Stimulated activated CD4-positive, alpha-beta T cell treated with anti-CD3 and anti-CD28 coated beads, Interleukin-15, amount 100 ng/mL, for 1 hour (primary cell): ENCODE measurements at places on chromosomes 11 and 22.

- DNase-seq = no peak
These were observed 23.6 kb downstream of the ADM start for GRCh38 chr11:10328314-10329098.

- DNase-seq = no peak
These were observed 39.1 kb upstream of the SHISAL1 start for GRCh38 chr22:44351685-44352377.

- DNase-seq = no peak
These were observed 14.2 kb downstream of the PLEKHB1 start for GRCh38 chr11:73660497-73661034.

DNA sequence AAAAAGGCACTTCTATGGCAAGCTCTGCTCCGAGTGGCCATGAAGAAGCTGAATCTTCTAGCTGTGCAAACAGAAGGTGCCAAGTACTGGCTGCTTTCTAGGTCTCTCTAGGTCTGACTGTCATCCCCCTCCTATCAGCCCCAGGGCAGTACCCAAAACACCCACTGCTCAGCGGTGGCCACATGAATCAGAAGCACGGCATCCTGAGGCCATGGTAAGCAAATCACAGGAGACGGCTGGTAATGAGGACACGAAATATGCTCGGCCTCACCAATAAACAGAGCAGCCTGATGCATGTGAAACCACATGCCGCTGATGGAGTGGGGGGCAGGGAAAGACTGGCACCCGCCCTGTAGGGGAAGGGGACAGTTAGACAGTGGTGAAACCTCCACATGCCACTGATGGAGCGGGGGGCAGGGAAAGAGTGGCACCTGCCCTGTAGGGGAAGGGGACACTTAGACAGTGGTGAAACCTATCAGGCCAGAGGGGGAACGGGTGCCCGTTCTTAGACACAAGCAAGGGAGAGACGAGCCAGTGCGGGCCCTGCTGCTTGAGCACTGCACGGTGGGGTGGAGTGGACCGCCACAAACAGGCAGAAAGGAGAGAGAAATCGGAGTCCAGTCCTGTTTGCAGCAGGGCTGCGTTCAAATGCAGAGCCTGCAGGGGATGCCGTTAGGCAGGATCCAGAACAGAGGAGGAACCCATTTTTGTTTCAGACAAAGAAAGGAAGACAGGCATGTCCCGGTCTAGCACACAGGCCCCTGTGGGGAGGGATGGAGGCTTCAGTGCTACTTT is 29.9 kb upstream of the MOB2 start:
- no peak for DNase-seq

GRCh38 chr22:36787204-36787988 is 11.5 kb upstream of the IFT27 start:
- no peak for DNase-seq

- no peak for DNase-seq
These were observed 70.3 kb upstream of the TP53I11 start for GRCh38 chr11:45021001-45021400.

DNA sequence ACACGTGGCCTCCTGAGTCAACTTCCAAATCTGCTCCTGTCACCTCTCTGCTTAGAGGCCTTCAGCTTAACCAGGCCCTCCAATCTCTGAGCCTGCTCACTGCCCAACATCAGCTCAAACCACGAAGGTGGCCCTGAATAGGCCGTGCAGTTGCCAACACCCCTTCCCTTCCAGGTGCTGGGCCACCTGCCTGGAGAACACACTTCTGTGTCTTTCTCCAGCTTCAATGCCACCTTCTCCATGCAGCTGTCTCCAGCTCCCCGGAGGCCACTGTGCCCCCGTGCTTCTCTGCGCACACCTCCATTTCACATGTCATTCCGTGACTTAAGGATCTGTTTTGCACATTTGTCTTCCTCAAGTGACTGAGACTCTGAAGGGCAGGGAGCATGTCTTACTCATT is 5.3 kb downstream of the RELA start:
- DNase-seq = no peak
